ENCODE measurements at places on chromosomes 12 and 14.

- DNase-seq: no peak
Measured at GRCh38 chr12:75704208-75704607, 192.8 kb upstream of the KRR1 start.

GRCh38 chr12:7092986-7093460 is 778 bp upstream of the C1R start:
- DNase-seq: no peak

DNA sequence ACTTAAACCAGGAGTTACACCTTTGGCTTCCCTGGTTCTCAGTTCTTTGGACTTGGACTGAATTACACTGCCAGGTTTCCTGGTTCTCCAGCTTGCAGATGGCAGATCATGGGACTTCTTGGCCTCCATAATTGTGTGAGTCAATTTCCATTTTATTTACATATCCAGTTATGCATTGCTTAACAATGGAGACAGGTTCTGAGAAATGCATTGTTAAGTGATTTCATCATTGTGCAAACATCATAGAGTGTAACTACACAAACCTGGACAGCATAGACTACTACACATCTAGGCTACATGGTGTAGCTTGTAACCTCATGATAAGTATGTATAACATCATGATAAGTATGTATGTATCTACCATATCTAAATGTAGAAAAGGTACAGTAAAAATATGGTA is 276.1 kb upstream of the BTG1 start:
- no peak for DNase-seq

- no peak for DNase-seq
Measured at GRCh38 chr12:75774261-75775052, 257.1 kb downstream of the PHLDA1 start.

DNA sequence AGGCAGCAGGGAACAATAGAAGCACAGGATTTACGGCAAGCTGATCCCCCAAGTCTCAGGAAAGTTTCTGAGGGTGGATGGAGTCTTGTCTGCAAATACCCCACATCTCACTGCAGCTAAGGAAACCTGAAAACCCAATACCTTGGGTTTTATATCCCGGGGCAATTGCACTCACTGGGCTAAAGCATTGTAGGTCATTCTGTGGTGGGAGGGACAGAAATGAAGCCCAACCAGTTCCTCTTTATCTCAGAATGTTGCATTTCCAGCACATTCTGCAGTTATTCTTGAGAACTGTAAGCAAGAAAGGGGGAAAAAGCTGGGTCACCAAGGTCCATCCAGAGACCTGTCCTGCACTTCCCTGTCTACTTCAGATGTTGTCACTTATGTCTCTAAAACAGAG is 39.8 kb downstream of the C12orf42 start:
- DNase-seq: no peak

GRCh38 chr12:46963977-46964971 is 115.1 kb upstream of the PCED1B start:
- DNase-seq: no peak

- no peak for DNase-seq
Measured at GRCh38 chr14:64640839-64641238, 63.4 kb upstream of the PLEKHG3 start.

GRCh38 chr12:132322206-132323132 is 6.9 kb downstream of the GALNT9 start:
- DNase-seq: no peak

GRCh38 chr12:92539110-92539749 is 163.6 kb upstream of the PLEKHG7 start:
- no peak for DNase-seq

GRCh38 chr14:72876005-72876709 is 17.7 kb downstream of the DPF3 start:
- DNase-seq: no peak

GRCh38 chr12:119671070-119671469 is 3.1 kb downstream of the PRKAB1 start:
- DNase-seq: no peak

- no peak for DNase-seq
Measured at GRCh38 chr12:49832836-49833421, 4.7 kb upstream of the NCKAP5L start.

DNA sequence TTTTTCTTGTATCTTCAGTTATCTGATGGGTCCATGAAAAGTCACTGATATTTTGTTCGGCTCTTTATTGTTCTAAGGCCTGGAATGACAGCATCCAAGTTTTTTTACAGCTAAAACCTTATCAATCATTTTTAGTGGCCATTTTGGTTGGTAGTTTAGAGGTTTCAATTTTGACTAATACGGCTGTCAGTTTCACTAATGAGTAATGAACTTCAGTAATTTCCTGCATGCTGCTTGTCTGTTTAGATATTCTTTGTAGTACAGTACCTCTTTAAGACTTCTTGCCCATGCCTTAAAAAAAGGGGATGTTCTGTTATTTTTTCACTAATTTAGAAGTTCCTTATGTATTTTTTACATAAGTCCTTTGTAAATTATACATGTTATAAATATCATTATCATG is 176.7 kb downstream of the LRFN5 start:
- no peak for DNase-seq

DNA sequence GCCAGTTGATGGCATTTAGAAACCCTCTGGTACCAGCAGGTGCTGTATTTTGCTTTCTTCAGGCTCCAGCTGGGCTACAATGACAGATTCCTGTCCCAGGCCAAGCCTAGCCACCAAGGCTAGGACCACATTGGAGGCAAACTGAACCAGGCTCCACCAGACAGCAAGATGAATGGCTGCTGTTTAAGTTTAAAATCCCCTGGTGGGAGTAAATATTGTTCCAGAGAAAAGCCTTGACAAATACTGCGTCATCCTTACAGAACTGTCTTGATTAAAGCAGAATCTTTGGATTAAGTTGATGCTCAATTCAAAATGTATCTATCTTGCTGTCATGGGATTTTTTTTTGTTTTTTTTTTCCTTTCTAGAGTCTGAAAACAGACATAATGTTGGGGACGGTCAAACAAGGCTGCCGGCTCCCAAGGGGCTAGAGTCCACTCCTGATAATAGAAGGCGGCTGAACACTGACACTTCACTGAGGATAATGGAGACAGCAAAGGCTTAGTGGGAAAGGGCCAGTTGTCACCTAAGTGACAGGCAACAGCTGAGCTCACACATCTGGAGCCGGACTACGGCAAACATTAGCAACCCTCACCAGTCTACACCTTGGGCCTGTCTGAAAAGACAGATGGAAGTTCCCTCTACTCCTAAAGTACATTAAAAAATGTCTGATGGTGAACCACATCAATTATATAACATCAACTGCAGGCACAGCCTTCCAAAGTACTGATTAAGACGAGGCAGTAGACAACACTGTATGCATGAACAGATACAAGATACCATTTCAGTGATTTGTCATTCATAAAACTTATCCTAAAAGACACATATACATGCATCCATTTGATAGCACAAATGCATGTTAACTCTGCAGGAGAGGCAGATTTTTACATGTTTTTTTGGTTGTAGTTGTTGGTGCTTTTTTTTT is 1.7 kb downstream of the PRICKLE1 start:
- DNase-seq: peak; percentile 43

GRCh38 chr12:108302016-108302402 is 37.1 kb downstream of the CMKLR1 start:
- no peak for DNase-seq

DNA sequence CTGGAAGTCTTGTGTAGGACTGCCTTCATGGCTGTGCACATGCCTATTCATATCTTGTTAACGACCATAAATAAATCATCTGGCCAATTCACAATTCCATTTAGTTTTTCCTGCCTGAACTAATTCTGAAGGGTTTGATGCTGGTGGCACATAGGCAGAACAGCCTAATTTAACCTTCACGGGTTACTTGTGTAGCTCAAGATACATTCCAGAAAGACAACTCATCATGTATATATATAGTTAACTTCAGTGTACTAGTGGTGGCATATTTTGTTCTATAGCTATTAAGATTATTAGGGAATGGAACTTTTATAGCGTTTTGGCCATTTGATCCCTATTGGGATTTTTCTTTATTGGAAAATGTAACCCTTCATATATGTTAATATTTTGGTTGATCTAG is 31.4 kb downstream of the CFAP54 start:
- DNase-seq: no peak

DNA sequence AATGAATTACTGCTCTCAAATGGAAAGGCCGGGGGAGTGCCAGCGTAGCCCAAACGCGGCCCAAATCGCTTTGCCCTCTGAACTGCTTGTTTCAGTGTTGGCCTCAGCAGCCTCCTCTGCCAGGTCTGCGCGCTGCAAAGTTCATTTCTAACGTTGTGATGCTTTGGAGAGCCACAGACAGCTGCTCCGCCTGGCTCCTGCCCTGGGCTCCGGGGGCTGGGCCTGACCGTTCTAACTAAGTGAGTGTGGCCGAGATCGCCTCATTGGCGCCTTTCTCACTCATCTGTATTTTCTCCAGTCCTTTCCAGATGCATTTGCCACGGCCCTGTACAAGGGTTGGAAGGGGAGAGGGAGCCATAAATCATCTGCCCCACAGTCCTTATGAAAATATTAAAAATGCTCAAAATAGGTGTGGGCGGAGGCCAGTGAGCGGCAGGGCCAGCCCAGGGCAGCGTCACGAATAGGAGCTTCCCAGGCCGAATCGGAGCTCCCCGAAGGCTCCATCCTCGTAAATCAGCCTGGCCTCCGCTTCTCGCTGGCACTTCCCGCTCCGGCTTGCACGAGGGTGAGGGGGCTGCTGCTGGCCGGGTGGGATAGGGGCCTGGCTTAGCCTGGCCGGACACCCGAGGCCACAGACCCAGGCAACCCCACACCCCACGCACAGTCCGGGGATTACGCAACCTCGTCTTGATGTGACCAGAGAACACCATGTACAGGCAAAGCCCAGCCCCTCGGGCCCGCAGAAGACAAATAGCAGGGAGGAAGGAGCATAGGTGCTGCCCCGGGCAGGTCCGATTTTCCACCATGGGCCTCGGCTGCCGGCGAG is 196.6 kb upstream of the DIO3 start:
- DNase-seq: peak; percentile 67

DNA sequence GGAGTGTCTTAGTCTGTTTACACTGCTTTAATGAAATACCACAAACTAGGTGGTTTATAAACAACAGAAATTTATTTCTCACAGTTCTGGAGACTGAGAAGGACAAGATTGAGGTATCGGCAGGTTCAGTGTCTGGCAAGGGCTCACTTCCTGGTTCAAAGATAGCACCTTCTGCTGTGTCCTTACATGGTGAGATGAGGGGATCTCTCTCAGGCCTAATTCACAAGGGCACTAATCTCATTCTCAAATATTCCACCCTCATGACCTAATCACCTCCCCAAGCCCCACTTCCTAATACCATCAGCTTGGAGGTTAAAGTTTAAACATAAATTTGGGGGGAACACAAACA is 35.0 kb upstream of the PLEK2 start:
- no peak for DNase-seq

DNA sequence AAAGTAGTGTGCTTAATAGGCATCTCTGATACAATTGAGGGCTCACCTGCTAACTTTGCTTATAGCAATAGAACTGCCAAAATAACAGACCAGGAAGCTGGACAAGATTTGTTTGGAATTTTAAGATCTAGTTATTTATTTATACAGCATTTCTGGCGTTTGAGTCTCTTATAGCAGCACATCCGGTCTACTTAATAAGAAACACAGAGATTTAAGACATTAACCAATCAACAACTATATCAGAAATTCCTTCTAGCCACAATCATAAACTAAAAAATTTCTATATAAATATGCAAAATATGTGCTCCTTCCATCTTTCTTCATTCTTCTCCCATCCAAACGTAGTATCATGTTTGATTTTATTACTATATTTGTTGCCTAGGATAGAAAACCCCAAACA is 2.6 kb downstream of the RTN1 start:
- no peak for DNase-seq

GRCh38 chr12:54037360-54038283 is 4.8 kb downstream of the HOXC5 start:
- no peak for DNase-seq

- no peak for DNase-seq
Measured at GRCh38 chr14:77918448-77918847, 118.5 kb downstream of the ADCK1 start.

GRCh38 chr12:2234646-2235350 is 182.0 kb downstream of the CACNA1C start:
- DNase-seq: no peak

- no peak for DNase-seq
Measured at GRCh38 chr12:120242275-120242799, 23.2 kb downstream of the PXN start.

DNA sequence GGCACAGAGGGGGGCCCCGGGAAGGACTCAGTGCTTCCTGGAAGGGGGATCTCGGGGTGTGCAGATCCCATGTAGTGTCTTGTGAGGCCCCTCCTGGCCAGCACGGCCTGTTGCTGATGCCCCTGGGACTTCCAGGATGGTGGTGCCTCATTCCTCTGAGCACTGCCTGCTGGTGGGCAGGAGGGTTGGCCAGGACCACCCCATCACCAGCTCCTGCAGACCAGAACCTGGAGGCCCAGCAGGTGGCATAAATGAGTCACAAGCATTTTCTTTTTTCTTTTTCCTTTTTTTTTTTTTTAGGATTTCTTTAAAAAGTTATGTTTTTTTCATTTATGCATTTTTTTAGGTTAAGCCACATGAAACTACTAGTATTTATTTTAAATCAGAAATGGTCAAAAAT is 8.0 kb downstream of the MMP17 start:
- DNase-seq: no peak

GRCh38 chr14:26860111-26860510 is 262.3 kb upstream of the NOVA1 start:
- DNase-seq: no peak

DNA sequence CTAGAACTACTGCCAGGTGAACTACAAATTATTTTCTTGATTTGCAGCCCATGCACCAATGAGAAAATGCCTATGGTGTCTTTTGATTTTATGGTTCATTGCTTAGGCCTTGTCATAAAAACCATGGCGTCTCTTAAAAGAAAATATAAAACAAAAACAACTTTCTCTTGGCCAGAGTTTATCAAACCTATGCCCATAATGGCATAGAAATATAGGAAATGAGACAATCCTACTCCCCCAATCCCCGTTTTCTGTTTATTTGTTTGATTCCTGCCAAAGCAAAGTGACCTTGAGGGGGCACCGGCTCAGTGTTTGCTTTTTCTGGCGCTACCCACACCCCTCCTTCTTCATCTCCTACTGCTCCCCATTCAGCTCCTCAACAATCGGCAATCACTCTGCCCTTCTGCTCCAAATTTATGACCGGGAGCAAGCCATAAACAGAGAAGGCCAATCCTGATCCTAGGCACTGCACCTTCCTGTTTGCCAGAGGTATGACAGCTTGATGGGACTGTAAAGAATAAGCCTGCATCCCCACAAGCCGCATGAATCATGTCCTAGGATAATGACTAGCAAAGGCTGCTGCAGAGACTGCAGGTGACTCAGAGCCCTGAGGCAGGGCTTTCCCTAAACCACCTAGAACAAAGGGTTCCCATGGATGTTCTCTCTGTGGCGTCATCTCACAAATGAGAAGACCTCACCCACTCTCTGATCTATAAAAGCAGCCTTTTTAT is 874.9 kb downstream of the NRXN3 start:
- DNase-seq: no peak

DNA sequence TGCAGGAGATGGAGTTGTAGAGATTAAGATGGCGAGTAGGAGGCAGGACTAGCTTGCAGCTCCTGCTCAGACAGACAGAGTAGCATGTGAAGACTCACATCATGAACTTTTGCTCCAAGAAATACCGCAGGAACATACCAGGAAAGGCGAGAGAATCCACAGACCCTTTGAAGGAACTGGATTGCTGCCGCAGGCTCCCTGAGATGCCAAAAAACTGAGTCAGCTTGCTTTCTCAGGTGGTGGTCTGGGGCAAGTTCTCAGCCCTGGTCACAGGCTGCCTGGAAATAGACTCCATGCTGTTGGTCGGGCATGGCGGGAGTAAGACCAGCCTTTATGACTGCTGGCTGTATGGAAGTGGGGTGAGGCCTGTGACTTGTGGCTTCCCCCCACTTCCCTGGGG is 163.6 kb upstream of the NAV3 start:
- no peak for DNase-seq

GRCh38 chr12:103773109-103773910 is 67.7 kb downstream of the NT5DC3 start:
- DNase-seq: no peak

Data from right forelimb (tissue), 1 donor.